ENCODE measurements at places on chromosomes 5 and 9.

GRCh38 chr9:124342402-124342775, 72.9 kb downstream of the PSMB7 start:
- no peak for DNase-seq

- DNase-seq = no peak
Measured at GRCh38 chr9:120736881-120737280, 22.6 kb upstream of the MEGF9 start.

GRCh38 chr5:72633041-72633445, 125.8 kb upstream of the ZNF366 start:
- DNase-seq = no peak

DNA sequence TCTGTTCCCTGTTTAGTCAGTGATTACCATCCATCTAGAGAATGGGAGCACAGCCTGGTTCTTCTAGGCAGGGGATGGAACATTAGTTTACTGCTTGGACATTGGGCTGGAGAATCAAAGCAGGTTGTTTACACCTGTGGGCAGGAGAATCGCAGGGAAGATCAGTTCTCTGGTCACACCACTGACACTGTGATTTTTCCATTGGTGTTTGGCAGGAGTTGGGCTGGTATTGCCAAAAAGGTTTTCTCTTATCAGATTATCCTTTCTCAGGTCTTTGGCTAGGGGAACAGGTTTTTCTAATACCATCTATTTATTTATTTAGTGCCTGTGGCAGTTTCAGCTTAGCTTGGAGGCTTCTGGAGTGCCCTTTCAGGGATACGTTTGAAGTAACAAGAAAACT, 219.3 kb upstream of the GRIN3A start:
- DNase-seq = no peak

GRCh38 chr5:78644129-78644528, 4.4 kb downstream of the LHFPL2 start:
- DNase-seq = no peak
